ENCODE measurements at places on chromosomes 2 and 18. TPM values are rescaled to one million over a fixed set of nuclear protein-coding genes. Genes with fewer than 3 reads are reported as not detected.

Gene EEF1B2
- 720 TPM for total RNA-seq

Gene CPLX4
- total RNA-seq = not detected

Gene DYSF
- not detected for total RNA-seq

Gene POTEJ
- total RNA-seq = not detected

Gene CCDC141
- total RNA-seq = not detected

Gene WDCP
- 6.9 TPM for total RNA-seq

Gene CHMP3
- total RNA-seq = 74.7 TPM

Gene IL1R2
- total RNA-seq = 0.79 TPM

Gene REG3A
- total RNA-seq = not detected

Gene MALL
- 13.4 TPM for total RNA-seq

Gene PAX3
- not detected for total RNA-seq

Gene CCDC88A
- 32.9 TPM for total RNA-seq

Gene NETO1
- not detected for total RNA-seq

Gene TIGD1
- 2.5 TPM for total RNA-seq

Gene CACNB4
- total RNA-seq = 1.3 TPM

Gene FSHR
- under 0.01 TPM for total RNA-seq

Gene FAM98A
- total RNA-seq = 19.5 TPM

Gene SKA1
- total RNA-seq = 0.95 TPM

Gene OTOS
- total RNA-seq = not detected

Gene LHCGR
- not detected for total RNA-seq

Gene PDE1A
- 27.9 TPM for total RNA-seq

Gene PLGLB2
- total RNA-seq = 0.63 TPM

Gene OR6B3
- total RNA-seq = not detected

Gene IHH
- total RNA-seq = under 0.01 TPM

Gene DOCK10
- 29.5 TPM for total RNA-seq

Gene C2orf78
- not detected for total RNA-seq

Gene HADHA
- 151 TPM for total RNA-seq

Gene SP100
- total RNA-seq = 62.9 TPM

Gene ANTXR1
- total RNA-seq = 31.8 TPM

Gene MC5R
- total RNA-seq = not detected

Gene TRIM54
- 0.09 TPM for total RNA-seq

Gene IL36B
- total RNA-seq = not detected

Gene CNDP1
- not detected for total RNA-seq

Gene SKOR2
- not detected for total RNA-seq

Gene ACADL
- 0.26 TPM for total RNA-seq

Gene LIPG
- total RNA-seq = 0.17 TPM

Gene IL1A
- 0.09 TPM for total RNA-seq

Gene ERBB4
- total RNA-seq = not detected

Gene TTN
- 0.47 TPM for total RNA-seq

Gene HTR2B
- total RNA-seq = 13.4 TPM

Gene ZNF385B
- not detected for total RNA-seq

Gene FOXI3
- not detected for total RNA-seq

Gene TBC1D8
- 10.7 TPM for total RNA-seq

Gene STAT1
- 77.5 TPM for total RNA-seq

All from bronchial smooth muscle cell (primary cell).